GM13976 (cell line): ENCODE measurements at places on chromosomes 1 and 21.

GRCh38 chr1:207070811-207071210 is 17.7 kb downstream of the PFKFB2 start:
- DNase-seq = no peak

DNA sequence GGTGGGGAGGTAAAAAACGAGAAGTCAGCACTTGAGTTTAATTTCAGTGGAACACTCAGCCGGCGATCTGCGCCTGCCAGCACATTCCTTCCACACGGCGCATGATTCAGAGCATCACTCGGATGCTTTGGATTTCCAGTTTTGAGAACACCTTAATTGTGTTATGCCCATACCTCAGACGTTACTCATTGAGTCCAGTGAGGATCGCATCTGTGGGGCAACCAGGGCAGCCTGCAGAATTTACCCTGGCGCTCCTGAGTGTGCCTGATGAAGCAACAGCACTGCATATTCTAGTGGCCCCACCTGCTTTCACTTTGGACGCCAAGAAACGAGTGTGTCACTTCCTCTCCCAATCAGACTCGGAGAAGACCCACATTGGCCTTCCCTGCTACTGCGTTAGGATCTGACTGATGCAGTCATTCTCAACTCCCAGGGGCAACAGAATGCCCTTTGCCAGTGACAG is 19.9 kb downstream of the FAM89A start:
- DNase-seq = no peak

GRCh38 chr1:245188403-245188802 is 33.6 kb downstream of the KIF26B start:
- DNase-seq = no peak

DNA sequence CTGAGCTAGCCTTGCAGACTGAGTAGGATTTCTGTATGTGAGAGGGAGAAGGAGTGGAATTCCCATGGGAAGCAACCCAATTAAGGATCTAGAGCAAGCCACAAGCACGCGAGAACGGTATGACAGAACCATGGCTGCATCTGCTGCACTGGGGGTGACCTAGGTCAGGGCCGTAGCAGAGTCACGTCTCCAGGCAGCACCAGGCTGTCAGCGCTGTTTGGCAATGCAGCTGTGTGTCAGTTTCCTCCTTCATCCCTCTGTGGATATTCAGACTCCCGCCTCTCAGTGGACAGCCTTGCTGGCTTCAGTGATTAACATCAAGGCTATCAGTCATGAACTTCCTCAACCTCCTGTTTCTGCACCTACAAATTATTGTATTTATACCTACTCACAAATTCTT is 118.1 kb upstream of the PPP2R5A start:
- DNase-seq = no peak

GRCh38 chr21:39000496-39000895 is 182.8 kb downstream of the PSMG1 start:
- DNase-seq = no peak

- peak; percentile 83 for DNase-seq
Observed at GRCh38 chr1:84781946-84782771, 91.9 kb upstream of the SSX2IP start.

DNA sequence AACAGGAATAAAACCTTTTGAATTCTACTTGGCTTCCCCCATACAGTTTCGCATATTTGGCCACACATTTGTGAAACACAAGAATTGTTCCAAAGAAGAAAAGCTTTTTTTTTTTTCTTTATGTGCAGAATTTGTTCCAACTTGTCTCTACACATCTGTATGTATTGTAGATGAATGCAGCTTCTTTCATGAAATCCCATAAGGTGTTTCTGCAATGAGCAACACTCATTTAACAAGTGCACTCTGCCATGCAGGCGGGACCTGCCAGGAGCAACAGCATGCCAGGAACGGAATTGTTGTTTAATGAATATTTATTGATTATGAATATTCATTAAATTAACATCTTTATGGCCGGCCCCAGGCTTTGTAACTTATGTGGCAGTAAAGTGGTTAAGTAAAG is 1075.0 kb downstream of the TTLL7 start:
- no peak for DNase-seq

DNA sequence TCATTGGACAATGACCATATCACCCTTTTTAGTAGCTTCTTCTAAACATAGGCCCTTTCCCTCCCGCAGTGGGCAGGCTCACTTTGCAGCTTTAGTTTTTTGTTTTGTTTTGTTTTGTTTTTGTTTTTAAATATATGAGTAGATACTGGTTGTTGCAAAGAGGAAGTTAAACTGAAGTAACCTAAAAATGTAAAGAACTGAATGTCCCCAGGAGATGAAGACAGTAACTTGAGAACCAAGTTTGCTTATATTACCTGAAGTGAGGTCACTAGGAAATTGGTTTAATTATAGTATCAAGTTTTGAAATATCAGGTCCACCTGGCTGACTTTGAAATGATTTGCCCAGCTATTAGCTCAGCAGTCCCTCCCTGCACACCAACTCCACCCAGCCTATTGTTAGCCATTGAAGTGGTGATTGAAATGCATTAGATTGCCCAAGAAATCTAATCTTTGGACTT is 18.2 kb downstream of the SMAP2 start:
- no peak for DNase-seq

- peak; percentile 93 for DNase-seq
Observed at GRCh38 chr1:227762231-227762911, 27.1 kb downstream of the SNAP47 start.

- no peak for DNase-seq
Observed at GRCh38 chr1:179311149-179311700, 17.6 kb downstream of the SOAT1 start.

GRCh38 chr1:23522244-23522982 is 8.6 kb downstream of the E2F2 start:
- DNase-seq = peak; percentile 61

- DNase-seq = no peak
Observed at GRCh38 chr1:64546013-64546412, 76.1 kb downstream of the CACHD1 start.

- no peak for DNase-seq
Observed at GRCh38 chr21:30590297-30590696, at the start of gene KRTAP22-2. Gene KRTAP22-2 (minus strand): TSS chr21:30590397.

DNA sequence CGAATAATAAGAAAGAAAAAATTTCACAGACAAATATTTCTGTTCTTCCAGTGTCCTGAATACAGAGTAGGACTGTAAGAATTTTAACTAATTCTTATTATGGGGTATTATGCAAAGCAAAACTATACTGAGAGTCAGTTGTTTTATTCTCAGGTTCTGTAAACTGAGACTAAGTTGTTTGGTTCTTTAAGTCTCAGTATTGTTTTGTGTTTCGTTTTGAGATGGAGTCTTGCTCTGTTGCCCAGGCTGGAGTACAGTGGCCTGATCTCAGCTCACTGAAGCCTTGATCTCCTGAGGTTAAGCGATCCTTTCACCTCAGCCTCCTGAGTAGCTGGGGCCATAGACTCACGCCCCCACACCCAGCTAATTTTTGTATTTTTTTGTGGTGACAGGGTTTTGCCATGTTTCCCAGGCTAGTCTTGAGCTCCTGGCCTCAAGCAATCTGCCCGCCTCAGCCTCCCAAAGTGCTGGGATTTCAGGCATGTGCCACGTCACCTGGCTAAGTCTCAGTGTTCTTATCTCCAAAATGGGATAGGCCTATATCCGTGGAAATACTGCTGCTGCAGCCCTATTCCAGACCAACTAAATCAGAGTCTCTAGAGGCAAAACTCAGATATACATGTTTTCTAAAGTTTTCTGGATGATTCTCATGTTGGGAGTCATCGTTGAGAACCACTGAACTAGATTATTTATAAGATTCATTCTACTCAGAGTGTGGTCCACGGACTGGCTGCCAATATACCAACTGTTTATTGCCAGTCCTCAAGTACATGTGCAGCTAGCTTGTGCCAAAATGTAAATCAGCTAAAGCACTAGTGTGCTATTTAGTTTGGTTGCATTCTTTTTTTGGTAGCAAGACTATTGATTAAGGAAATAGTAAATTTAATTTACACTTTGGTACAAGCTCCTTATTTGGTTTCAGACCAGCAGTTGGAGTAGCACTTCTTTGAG is 116.6 kb downstream of the HS2ST1 start:
- no peak for DNase-seq

DNA sequence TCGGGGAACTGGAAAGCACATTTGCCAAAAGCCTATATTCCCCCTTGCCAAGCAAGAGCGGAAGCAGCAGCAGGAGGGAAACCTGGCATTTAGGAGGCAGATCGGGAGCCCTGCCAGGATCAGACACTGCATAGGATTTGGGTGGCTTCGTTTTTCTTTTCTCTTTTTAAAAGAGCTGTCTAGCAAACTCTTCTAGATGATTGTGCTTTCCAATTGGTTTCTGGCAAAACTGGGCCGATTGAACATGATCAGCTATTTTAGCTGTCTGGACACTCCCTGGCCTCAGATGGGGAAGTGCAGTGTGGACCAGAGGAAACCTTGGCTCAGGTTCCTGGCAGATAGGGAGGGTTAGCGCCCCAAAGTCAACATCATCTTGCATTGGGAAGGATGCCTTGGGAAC is 414.0 kb upstream of the KAZN start:
- DNase-seq = no peak

DNA sequence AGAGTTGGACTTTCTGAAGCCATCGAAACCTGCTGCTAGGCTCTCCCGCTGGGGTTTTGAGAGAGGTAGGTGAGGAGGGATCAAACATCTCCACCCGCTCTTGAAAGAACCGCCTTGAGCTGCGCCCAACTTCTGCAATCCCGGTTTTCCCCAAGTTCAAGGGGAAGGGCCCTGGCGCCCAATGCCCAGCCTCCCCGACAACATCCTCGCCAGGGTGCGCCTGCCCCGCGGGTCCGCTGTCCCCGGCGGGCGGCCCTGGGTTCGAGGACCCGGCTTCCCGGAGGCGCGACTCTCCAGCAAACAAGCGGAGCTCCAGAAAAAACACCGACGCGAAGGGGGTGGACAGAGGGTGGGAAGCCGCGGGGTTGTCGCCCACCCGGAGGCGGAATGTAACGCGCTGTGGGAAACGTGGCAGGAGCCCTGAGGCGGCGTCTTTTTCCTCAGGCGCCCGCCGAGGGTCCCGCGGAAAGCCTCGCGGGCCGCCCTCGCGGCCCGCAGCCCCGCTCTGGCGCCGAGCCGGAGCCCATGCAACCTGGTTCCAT is 607 bp downstream of the BTG3 start:
- no peak for DNase-seq

GRCh38 chr1:121448851-121449250 is 264.1 kb downstream of the SRGAP2C start:
- DNase-seq = no peak

DNA sequence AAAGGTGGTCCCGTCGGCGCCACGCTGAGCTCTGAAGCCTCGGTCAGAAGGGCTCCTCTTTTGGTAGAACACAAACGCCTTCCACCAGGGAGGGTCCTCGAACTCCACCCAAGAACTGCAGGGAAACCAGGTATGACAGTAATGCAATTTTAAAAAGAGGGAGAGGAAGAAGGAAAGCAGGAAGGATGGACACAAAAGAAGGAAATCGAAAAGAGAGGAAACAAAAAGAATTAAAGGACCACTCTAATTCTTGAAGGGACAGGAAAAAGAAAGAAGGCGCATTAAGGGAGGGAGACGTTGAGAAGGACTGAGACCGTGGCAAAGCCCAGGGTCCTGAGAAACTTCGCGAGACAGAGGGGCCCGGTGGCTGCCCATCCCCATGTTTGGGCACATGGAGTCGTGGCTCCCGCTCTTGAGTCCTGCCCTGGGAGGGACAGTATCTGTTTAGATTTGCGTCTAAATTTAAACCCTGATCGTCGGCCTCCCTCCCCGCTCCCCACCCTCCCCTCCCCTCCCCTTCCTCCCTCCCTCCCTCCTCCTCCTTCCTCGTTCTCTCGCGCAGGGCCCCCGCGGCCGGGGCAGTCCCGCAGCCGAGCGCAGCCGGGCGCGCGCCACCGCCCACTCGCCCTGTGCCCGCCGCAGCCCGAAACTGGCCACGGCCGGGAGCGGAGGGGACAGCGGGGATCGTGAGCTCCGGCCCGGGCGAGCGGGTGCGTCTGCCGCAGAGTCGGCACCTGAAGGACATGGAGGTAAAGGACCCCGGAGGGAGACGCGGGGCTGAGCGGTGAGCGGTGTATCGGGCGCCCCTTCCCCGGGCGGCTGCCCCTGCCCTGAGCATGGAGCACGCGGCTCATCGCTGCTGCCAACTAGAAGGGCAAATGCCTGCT is at the start of gene RCSD1:
Gene RCSD1 (plus strand): TSS at position 552 of the 887 bp plus-strand sequence. CDS start 192 bp downstream, at position 744.
- peak; percentile 85 for DNase-seq

GRCh38 chr1:227759341-227760300 is 24.4 kb downstream of the SNAP47 start:
- no peak for DNase-seq

GRCh38 chr21:44510508-44511218 is 29.3 kb downstream of the KRTAP10-1 start:
- DNase-seq = peak; percentile 92
